ENCODE measurements at places on chromosomes 6 and 20.

DNA sequence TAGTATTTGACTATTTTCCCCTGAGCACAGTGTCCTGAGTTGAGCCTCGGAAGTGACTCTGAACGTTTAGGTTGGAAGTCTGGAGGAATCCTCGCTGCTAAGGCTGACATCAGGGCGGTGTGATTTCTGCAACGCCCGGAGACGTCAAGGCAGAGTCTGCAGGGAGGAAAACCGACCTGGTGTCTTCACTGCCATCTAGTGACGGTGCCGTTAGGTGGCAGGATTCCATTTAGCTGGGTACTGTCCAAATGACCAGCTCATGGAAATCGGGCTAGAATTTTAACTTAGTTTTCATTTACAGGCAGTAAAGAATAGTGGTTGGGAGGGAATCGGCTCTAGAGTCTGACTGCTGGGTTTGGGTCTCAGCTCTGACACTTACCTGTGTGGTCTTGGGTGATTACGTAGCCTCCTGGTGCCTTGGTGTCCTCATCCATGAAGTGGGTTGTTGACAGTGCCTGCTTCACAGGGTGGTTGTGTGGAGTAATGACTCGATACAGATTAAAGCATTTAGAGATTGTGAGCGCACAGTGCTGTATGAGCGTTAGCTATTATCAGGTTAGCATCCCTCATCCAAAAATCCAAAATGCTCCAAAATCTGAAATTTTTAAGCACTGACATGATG, 35.0 kb downstream of the FOXF2 start:
- DNase-seq: peak; percentile 64

DNA sequence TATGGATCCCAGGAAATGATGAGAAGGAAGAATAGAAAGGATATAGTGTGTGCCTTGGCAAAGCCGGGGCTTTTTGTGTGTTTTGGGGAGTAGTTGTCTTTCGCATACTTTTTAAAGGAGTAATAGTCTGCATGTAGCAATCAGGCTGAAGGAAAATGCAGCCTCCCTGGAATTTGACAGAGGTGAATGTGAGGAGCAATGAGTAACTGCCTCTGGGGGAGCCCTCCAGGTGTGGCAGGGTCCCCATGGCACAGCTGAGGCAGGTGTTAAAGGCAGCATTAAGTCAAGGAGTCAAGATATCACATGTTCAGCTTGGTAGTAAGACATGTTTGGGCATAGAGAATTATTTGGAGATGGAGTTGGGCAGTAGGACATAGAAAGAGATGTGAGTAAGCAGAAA, 203.1 kb downstream of the C6orf118 start:
- DNase-seq: no peak

DNA sequence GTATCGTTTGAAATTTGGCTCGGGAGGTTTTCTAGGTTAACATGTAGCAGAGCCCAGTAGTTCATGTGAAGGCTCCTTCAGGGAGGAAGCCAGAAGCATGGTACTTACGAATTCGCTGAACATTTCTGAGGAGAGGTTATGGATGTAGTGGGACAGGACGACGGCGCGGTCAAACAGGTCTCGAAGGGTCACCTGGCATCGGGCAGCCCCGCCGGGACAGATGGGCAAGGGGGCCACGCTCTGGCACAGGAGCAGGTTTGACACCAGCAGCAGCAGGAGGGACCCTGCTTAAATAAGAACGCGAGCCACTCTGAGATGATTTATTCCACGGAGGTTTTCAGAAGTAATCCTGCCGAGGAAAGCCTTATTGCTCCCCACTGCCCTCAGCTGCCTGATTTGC, 2.5 kb downstream of the PRL start:
- no peak for DNase-seq

DNA sequence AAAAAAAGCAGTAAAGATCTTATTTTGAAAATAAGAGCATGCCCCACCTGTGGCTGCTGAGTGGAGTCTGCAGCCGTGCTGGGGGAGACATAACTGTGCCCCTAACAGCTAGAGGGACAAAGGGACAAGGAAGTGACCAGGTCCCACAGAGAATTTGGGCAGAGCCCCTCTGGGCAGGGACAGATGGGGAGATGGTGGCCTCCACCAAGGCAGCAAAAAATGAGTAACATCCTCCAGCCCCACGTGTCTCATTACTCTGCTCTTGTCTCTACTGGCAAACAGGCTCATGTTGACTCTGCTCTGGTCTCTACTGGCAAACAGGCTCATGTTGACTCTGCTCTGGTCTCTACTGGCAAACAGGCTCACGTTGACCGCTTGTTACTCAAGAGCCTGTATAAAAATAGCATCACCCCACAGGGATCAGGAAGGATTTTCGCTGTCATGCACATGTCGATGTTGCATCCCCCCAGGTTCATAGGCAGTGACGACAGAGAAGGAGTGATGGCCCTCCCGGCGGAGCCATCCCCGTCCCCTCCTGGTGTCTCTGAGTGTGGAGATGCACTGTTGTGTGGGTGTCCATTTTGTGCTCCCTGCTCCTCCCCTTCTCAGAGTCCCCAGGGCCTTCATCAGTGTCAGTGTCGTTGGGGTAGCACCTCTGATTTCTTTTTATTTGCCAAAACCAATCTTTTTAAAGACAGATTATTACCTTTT, 17.3 kb upstream of the PCMTD2 start:
- DNase-seq: no peak

DNA sequence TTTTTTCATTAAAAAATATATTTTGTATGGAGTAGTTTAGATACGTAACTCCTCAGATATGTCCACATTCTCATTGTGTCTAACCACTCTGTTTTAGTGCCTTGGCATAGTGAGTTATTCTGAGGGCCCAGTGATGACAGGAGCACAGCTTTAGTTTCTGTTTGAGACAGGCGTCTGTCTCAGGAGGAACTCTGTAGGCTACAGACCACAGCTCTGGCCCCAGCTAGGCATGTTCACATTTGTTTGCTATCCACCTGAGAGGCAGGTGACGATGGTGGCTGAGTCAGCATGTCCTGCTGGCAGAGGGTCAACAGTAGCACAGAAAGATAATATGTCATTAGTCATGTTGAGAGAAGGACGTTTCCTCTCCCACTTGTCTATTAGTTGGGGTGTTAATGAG, 16.3 kb downstream of the LRRC1 start:
- peak; percentile 67 for DNase-seq

DNA sequence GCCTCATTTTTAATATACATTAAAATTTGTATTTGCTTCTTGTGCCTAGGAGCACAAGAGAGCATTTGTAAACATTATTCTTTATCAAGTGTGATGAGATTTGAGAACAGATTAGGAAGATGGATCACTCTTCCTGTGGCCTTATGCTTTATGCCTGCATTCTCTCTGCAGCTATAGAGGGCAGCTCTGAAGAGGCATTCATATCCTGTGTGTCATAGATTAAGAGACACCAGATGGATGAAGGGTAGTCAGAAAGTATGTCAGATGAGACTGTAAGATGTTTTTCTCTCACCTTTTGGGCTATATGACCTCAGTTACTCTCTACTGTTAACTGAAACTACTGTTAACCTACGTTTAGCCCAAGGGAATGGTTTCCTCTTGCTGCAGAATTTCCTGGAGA, 61.4 kb downstream of the DNAH8 start:
- no peak for DNase-seq

- no peak for DNase-seq
Observed at GRCh38 chr6:137013031-137013430, 31.7 kb downstream of the IL20RA start.

GRCh38 chr6:149701714-149702113, 16.2 kb downstream of the LATS1 start:
- no peak for DNase-seq
